ENCODE measurements at places on chromosomes 3 and 15.

DNA sequence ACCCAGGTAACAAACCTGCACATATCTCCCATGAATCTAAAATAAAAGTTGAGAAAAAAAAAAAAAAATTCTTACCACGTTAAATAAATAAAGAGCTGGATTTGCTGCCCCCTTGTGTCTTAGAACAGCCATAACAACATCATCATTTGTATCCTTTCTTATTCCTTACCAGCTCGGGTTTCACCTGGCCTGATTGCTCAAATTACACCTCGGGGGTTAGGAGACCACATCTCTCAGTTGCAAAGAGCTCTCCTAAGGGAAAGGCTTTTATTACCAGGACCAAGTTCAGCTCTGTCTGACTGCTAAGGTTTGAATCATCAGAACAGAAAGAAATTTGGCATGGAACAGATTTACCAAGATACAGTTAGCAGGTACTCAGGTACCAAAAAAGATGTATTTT is 25.8 kb upstream of the RPL39L start:
- peak; percentile 43 for DNase-seq

- peak; percentile 9 for DNase-seq
Observed at GRCh38 chr3:111152496-111152895, 80.9 kb downstream of the NECTIN3 start.

- no peak for DNase-seq
Observed at GRCh38 chr3:71300951-71301393, 282.6 kb downstream of the FOXP1 start.

- DNase-seq, result no peak
Observed at GRCh38 chr3:131329774-131330173, 51.8 kb upstream of the NUDT16 start.

GRCh38 chr3:27724459-27725197 is 2.5 kb upstream of the EOMES start:
- DNase-seq, result no peak

- DNase-seq, result no peak
Observed at GRCh38 chr3:129278966-129279906, 566 bp downstream of the HMCES start.

DNA sequence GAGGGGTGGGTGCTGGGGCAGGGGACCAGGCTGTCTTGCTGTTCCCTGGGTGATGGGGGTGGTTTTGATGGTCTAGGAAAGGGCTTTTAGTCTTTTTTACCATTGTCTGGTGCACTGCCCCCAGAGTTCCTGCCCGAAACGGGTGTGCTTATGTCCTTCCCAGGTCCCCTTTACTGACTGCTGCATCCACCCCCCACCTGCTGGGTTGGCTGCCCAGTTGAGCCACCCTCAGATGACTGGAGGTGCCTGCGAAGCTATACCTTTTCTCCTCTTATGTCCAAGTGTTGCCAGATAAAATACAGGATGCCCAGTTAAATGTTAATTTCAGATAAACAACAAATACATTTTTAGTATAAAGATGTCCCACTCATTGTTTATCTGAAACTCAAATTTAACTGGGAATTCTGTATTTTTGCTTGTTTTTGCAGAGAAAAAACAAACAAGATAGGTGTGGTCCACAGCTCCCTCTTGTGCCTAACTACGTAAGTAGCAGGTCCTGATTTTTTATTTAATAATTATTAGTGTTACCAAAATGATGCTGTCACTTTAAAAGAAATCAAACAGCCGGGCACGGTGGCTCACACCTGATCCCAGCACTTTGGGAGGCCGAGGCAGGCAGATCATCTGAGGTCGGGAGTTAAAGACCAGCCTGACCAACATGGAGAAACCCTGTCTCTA is 6.1 kb upstream of the RPP14 start:
- peak; percentile 72 for DNase-seq

- no peak for DNase-seq
Observed at GRCh38 chr3:4972652-4973643, 6.3 kb upstream of the BHLHE40 start.

- DNase-seq, result no peak
Observed at GRCh38 chr3:14175383-14176037, 2.9 kb downstream of the XPC start.

- DNase-seq, result no peak
Observed at GRCh38 chr3:2099028-2099671, 484 bp downstream of the CNTN4 start.

GRCh38 chr15:98610991-98611390 is 37.3 kb upstream of the IGF1R start:
- no peak for DNase-seq

DNA sequence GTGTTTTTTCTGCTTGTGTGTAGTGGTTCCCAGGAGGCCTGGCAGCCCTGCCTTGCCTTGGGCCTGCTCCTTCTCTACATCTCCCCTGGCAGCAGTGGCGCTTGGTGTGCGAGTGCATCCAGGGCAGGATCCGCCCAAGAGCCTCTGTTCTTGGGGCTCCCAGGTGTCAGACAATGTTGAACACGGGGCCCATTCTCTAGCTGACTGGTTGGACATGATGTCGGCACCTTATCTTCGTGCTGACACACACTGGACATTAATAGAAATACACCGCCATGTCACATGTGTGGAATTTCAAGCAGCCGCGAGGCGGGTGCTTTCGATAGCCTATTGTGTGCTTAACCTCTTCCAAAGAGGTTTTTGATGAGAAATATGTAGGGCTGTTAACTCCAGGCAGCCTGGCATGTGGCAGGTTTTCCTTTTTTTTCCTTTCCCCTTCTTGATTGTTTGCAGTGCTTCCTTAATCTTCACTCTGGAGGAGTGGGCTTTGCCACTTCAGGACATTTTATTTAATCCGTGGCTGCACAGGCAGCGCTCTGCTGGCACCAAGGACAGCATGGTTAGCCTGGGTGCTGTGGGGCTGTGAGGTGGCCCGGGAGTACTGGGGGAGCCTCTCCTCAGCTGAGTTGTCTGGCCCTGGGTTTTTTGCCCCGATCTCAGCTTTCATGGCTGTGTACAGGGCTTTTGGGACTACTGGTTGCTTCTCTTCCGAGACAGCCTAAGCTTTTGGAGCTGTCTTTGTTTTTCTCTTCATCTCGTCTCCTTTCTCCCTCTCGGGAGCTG is 42.5 kb downstream of the CHCHD6 start:
- peak; percentile 12 for DNase-seq

DNA sequence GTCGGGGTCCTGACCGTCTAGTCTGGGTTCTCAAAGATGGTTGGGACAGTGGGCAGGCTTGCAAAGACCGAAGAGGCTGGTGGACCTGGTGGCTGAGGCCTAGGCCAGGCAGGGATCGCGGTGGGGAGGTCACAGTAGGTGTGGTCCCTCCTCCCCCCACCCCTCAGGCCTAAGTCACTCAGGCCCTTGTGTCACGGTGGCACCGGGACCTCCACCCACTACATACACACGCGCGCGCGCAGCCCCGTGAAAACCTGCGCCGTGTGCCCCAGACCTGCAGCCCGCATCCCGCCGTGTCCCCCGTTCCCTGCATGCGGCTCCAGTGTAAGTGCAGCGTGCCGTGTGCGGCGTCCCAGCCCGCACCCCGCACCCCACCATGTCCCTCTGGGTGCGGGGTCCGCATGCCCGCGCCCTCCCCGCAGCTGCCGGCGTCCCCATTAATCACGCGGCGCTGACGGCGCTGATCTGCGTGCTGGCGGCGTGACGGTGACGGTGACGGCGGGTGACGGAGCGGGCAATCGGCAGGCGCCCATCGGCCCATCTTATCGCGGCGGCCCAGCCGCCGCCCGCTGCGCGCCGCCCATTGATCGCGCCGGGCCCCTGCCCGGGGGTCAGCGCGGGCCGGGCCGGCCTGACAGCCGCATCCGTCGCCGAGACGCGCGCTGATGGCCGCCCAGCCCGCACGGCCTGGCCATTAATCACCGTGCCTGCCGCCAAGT is 24.4 kb downstream of the SEC61A1 start:
- DNase-seq, result no peak

DNA sequence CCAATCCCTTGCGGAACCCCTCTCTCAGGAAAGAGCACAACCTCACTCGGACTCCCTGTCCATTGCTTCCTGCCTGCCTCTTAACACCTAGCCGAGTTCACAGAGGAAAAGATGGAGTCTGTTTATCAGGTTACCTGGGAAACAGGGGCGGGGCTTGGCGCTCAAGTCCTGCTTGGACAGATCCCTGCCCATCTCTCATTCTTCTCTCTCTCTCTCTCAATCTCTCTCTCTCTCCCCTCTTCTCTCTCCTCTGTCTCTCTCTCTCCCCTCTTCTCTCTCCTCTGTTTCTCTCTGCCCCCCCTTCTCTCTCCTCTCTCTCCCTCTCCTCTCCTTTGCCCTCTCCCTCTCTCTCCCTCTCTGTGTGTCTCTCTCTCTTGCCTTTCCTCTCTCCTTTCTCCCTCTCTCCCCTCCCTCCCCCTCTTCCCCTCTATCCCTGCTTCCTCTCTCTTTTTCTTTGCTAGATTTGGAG is at the start of gene EFHB:
TSS of gene EFHB (minus strand) at position 120 of the 469 bp plus-strand sequence. CDS start 199 bp downstream, outside the sequence.
- DNase-seq, result no peak

- DNase-seq, result no peak
Observed at GRCh38 chr3:53833053-53833645, 13.1 kb downstream of the CHDH start.
